ENCODE measurements at places on chromosomes 16 and 17. TPM values are rescaled to one million over a fixed set of nuclear protein-coding genes. Genes with fewer than 3 reads are reported as not detected.

DNA sequence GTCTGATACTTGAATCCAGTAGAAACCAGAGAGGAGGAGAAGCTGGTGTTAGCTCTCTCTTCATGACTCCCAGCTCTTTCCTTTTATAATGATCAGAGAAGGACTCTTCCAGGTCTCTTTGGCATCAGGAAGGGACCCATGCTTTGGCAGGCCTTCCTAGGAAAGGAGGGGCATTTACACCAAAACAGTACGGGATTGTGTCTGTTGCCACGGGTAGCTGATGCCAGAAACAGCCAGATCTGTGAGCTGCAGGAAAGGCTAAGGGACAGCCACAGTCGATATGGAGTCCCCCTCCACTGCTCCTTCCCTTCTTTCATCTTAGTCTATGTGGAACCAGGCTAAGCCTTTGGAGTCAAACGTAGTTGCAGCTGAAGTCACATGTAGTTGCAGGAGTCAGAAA, 9.3 kb downstream of the CEP295NL start:
- DNase-seq: no peak

DNA sequence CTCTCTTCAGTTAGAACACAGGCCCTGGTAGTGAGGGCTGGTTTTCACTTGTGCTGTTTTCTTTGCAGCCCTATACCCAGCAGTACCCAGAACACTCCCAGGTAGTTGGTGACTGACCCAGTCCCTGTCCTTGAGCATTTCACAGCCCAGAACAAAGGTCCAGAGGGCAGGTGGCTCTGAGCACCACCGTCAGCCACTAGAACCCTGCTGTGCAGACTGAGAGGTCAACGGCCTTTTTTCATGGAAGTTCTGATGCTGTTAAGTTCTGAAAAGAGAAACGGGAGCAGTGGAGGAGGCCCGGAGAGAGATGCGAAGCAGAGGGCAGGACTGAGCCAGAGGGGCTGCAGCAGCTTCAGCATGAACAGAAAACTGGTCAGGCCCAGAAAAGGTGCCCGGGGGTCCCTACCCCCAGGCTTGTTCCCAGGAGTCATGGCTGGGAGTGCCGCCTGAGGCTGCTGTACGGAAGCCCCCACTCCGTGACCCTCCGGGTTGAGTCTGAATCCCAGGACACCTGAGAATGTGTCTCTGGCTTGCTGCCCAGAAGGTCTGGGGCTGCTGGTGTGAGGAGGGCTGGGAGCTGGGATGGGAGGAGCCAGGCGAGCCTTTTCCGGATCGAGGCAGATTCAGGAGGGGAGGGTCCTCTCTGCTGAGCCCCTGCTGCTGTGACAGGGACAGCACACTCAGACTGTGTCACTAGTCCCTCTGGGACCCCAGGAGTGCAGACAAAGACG, 8.7 kb downstream of the ZNF276 start:
- DNase-seq: no peak

- no peak for DNase-seq
Measured at GRCh38 chr16:14353340-14353739, 276.7 kb downstream of the PARN start.

KRT31 gene
- total RNA-seq: 0.26 TPM

RCVRN gene
- not detected for total RNA-seq

ACAP1 gene
- total RNA-seq: 4.2 TPM

- DNase-seq: peak; percentile 32
Measured at GRCh38 chr17:38584350-38584925, 21.3 kb downstream of the SRCIN1 start.

SLFN11 gene
- 3.8 TPM for total RNA-seq

PARD6A gene
- 4.4 TPM for total RNA-seq

- DNase-seq: no peak
Measured at GRCh38 chr16:12157517-12158093, 181.1 kb downstream of the SNX29 start.

CHST6 gene
- total RNA-seq: 1.3 TPM

PAGR1 gene
- 24.7 TPM for total RNA-seq

- DNase-seq: no peak
Measured at GRCh38 chr17:17455173-17455572, 21.6 kb upstream of the MED9 start.

DNA sequence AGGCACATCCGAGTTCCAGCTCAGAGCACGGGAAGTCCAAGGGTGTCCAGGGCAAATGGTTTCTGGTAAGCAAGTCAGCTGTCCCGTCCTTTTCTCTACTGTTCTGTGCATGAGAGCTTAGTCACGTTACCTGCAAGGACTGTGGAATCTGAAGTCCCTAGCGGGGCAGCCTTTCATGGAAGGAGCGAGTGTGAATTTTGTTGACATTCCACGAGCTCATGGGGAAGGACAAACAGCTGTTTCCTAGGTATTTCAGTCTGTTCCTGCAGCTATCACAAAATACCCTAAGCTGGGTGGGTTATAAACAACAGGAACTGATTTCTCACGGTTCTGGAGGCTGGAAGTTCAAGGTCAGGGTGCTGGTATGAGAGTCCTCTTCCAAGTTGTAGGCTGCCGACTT, 109.2 kb downstream of the SDR42E1 start:
- peak; percentile 37 for DNase-seq

DNA sequence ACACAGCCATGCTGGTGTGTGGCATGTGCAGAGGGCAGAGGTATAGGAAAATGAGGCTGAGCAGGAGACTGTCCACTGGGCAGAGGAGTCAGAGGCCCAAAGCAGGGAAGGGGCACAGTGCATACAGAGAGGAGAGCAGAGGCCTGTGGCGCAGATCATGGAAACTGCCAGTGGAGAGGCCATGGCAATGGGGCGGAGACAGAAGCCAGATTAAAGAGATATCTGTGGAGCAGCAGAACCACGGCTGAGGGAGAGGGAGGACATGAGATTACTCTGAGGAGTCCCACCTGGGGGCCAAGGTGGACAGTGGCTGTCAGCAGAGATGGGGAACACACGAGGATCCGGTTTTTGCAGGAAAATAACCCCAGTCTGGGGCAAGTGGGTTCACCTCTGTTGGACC, 43.3 kb downstream of the RANBP10 start:
- no peak for DNase-seq

Measured in bronchial epithelial cell (primary cell).